Amniotic epithelial cell (primary cell): ENCODE measurements at places on chromosomes 3 and 15.

GRCh38 chr3:17544632-17545031, 197.8 kb downstream of the TBC1D5 start:
- DNase-seq: peak; percentile 13

- peak; percentile 62 for DNase-seq
Observed at GRCh38 chr3:131072099-131072559, 45.5 kb downstream of the NEK11 start.

DNA sequence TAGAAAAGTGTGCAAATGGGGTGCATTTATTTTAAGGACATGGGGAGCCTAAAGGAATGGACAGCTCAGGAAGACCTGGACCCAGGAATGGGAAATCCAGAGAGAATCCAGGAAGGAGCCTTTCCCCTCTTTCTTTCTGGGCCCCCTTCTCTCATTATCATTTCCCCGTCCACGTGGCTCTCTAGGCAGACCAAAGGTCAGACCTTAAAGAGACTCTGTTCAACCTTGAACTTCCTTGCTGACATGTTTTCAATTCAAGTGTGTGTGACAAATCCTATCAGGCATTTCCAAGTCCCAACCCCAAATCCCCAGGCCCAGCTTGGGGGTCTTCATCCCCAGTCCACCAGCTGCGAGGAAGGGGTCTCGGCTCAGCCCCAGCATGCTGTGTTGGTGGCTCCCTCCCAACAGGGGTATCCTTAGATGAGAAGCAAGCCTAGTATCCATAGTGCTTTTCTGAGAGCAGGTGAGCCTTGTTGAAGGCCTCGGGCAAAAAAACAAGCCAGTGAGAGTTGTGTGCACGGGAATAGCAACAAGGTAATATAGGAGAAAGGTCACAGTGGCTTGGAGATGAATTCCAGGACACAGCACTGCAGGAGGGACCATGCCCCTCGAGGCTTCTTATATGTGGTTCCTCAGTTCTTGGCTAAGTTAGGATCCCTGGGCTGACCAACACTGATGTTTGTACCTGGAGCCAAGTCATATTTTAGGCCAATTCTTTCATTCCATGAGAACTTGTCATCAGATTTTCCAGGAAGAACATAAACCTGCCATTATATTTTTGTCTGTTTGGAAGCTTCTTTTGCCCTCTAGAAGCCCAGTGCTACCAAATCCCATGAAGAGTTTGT, 130.0 kb downstream of the ASB7 start:
- DNase-seq: no peak

- peak; percentile 30 for DNase-seq
Observed at GRCh38 chr3:15500107-15500724, 21.3 kb downstream of the COLQ start.
